ENCODE measurements at places on chromosomes 7 and 10.

GRCh38 chr10:30417301-30417700 lies 16.7 kb upstream of the MAP3K8 start:
- no peak for DNase-seq

GRCh38 chr7:155223503-155223902 lies 74.2 kb upstream of the INSIG1 start:
- no peak for DNase-seq

- no peak for DNase-seq
These were observed 34.3 kb downstream of the ABLIM1 start for GRCh38 chr10:114623661-114624294.

GRCh38 chr10:15147594-15148392 lies 20.7 kb downstream of the NMT2 start:
- no peak for DNase-seq

DNA sequence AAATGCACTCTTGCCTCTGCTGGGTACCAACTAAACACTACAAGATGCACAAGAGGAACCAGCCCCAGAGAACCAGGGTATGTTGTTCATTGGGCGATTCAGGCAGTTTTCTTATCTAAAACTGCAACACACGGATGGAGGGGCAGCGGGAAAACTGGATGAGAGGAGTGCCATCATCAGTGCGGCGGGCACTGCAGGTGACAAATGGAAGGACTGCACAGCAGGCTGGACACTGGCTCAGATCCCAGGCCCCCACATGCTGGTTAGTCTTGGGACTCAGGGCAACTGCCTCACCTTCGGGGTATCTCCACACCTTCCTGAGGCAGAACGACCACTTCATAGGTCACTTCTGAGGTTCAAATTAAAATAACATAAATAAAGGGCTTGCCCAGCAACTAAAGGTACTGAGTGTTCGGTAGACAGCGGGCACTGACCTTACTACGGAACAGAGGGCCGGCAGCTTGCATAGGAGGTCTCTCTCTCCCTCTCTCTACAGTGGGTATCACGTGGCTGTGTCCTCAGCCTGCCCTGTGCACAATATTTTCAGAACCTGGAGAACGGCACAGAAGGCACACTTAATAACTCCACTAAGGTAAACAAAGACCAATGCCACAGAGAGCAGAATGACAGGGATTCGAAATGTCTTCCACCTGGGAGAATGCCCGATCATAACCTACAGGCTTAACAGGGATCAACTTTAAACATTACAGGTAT lies 72.1 kb downstream of the GRB10 start:
- DNase-seq = no peak

GRCh38 chr7:80127412-80128160 lies 7.0 kb upstream of the GNAI1 start:
- DNase-seq = no peak

DNA sequence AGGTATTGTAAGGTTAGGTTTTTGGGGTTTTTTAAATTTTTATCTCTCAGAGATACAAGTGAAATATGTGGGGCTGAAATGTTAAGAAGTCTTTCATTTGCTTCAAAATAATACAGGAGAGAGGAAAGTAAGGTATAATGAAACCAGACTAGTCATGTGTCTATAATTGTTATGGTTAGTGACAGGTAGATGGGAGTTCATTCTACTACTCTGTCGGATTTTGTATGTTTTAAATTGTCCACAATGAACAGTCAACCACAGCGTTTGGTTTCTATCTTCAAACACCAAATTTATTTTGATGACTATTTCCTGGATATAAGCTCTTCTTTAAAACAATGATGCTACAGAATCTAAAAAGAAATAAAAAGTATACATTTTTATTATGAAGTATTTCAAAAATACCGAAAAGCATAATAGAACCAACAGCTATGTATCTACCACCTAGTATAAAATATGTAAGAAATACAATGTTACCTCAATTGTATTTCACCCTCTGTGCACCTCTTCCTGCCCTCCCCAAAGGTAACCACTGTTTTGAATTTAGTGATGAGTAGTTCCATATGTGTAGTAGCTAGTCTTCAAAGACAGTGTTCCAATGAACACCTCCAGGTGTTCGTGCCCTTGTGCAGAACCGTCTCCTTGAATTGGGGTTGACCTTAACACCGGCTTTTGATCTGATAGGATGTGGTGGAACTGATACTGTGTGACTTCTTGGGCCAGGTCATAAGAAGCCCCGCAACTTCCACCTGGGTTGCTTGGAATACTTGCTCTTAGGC lies 74.8 kb upstream of the CDK1 start:
- DNase-seq = no peak

- DNase-seq = no peak
These were observed 72.8 kb downstream of the C10orf105 start for GRCh38 chr10:71646592-71647292.

- DNase-seq = peak; percentile 31
These were observed 15.0 kb upstream of the GFRA1 start for GRCh38 chr10:116287906-116288501.

- no peak for DNase-seq
These were observed 984.9 kb upstream of the AUTS2 start for GRCh38 chr7:68613405-68613804.

- DNase-seq = no peak
These were observed 50.7 kb downstream of the ODAD2 start for GRCh38 chr10:27948186-27948585.

GRCh38 chr7:34191771-34192479 lies 286.6 kb downstream of the BMPER start:
- DNase-seq = no peak

DNA sequence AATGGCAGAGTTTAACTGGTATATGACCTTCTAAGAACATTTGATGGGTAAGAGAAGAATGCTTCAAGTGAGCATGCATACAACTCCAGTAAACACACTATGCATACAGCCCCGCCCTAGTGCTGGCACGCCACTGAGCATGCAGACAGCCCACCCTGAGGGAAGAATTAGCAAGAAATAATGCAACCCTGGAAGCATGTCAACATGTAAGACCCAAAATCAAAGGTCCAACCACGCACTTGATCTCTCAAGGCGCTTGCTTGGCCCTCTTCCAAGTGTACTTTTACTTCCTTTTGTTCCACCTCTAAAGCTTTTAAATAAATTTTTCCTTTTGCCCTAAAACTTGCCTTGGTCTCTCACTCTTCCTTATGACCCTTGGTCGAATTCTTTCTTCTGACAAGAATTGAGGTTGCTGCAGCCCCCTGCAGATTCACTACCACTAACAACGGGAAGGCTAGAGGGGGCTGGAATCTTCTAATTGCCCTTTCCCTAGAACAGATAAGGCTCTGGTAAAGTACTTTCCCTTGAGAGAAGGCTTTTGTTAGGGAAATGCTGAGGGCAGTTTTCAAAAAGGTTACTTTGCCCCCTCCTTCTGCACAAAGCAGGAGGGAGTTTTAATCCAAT lies 3.4 kb downstream of the FAM24B start:
- DNase-seq = no peak

- DNase-seq = no peak
These were observed 54.7 kb downstream of the ADAMTS14 start for GRCh38 chr10:70726909-70727495.

DNA sequence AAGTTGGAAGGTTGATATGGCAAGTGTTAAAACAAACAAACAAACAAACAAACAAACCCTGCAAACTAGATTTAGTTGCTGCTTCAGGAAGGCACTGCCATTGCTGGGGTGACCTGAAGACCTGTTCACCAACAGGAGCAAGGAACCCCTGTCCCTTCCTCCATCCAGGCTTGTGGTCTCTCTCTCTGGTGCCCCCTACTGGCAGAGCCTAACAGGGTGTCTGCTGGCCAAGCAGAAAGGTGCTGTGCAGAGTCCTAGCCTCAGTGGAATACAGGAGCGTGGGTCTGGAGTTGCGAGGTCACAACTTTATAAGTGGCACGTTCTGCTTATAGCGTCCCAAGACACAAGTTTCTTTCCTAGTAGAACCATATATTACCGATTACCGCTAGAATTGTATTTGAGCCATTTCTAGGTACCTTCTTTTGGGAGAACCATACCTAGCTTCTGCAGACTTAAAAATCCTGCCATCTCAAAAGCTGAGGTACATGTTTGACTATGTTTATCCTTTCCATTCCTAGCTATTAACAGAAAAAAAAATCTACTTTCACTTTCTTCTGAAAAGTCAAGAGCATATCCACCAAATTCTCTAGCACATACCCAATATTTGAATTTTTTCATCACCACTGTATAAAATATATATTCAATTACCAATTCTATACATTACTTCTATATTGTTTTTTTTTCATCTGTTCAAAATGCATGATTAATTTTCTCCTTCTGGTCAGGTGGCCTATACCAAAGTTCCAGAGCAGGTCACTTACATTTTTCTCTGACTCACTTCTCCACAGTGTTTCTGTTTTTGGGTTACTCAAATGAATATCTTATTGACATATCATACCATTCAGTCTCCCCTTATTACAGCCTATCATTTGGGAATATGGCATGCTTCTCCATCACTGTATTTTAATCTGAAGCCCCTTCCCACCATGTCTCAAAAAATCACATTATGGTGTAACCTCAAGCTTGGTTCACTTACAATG lies 29.1 kb upstream of the CALD1 start:
- DNase-seq = peak; percentile 81

- no peak for DNase-seq
These were observed 54.8 kb downstream of the ZMIZ1 start for GRCh38 chr10:79123547-79123963.

DNA sequence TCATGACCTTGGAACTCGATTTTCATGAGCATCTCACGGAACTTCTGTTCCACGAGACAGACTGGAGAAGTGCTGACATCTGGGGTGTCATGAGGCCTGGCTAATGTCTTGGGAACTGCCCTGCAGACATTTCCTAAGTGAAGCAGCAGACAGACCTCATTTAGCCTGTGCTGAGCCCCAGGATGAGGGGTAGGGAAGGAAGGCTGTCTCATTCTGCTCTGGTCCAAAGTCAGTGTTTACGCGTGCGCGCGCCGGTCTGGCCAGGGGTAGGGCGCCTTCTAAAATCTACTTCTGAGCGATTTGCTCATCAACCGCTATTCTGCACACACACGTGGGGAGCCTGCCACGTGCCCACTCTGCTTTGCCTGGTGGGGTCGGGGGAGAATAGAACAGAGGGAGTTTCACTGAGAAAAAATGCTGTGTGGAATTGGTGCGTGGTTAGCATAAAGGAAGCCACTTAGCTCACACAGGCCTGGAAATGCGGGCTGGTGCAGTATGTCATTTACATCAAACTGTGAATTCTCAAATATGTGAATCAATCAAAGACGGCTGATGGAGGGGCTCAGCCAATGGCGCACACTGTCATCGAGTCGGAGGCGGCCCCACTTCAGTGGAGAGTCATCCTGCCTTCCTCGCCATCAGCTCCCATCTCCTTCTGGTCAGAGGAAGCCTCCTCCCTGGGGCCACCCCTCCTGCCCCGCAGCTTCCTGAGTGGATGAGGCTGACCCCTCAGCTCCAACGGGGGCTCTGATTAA lies 335.1 kb downstream of the ADARB2 start:
- DNase-seq = no peak

DNA sequence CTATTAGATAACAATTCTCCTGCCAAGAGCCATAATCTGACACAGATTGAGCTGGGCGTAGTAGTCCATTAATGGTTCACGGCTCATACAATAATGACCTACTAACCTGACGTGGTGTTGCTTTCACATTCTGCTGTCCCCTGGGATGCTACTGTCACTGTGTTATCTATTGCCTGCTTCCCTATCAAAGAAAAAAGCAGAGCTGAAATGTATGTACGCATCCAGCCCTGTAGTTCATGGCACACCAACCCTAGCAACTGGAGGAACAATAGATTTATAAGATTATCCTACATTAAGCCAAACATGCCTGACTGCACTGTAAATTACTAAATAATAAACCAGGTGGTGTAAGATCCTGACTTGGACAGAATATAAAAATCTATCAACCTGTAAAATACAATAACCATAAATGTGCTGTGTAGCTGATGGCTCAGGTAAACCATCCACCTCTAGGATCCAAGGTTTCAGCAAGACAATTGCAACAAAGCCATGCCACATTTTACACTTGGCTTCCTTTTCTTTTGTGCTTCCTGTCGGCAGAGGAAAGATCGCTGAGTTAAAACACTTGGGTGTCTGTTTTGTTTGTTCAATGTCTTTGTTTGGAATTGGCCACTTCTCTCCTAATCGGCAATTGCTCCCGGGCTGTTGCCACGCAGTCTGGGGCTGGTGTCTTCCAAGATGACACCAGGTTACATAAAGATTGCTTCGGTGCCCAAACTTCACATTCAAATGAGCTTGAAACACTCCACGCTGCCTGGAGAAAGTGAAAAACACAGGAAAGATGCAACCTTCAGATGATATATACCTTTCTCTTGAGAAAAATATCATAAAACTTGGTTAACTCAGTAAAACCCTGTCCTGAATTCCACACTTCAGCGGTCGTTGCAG lies 143.9 kb upstream of the MGMT start:
- no peak for DNase-seq

DNA sequence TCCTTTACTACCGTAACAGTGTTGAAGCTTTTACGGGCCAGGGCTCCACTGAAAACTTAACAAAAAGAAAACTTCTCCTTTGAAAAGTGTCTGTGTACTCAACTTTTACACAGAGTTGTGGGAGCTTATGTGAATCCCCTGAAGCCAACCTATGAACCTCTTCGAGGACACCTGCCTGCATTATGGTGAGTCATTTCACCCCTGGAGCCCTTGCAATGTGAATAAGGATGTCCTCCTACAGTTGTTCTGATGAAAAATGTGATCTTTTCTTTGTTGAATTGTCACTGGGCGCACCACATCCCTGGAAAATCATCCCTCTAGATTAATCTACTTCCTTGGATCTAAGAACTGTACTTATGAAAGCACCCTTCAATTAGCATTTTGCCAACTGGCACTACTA lies 93.2 kb downstream of the SORCS1 start:
- no peak for DNase-seq

DNA sequence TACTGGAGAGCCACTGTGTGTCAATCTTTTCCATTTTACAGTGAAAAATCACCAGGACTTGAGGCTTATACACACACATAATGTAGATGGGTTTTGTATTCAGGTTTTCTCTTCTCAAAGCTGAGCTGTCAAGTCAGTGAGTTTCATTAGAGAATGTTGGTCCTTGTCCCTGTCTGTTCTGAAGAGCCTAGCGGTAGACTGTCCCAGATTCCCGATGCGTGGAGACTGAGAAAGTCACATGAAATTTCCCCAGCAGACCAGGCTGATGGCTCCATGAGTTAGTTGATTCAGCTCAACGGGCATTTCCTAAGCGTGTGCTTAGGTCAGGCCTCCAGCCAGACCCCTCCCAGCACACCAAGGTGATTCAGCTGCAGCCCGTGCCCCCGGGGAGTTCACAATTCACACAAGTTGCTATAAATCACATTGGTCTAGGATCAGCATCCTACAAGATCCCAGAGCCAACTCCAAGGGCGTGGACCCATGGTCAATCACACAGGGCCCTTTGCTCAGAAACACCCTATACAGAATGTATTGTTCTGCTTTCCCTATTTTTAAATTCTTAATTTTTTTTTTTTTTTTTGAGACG lies 17.2 kb downstream of the CHST15 start:
- no peak for DNase-seq

DNA sequence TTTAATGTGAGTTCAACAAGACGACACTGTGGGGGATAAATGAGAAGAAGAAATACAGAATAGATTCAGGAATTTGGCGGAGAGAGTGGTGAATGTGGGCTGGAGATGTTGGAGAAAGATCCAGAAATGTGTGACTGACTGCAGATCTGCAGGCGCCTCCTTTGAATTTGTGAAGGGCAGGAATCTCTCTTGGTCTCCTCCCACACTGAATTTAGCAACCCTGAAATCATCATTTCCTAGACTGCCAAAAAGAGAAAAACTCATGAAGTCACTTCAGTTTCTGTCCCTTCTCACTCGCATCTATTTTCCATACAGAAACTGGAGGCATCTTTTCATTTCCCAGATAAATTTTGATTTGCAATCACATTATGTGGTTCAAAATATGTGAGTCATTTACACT lies 128.7 kb downstream of the GNAI1 start:
- no peak for DNase-seq

GRCh38 chr7:36961097-36961496 lies 236.8 kb upstream of the AOAH start:
- DNase-seq = peak; percentile 49
